T-helper 2 cell (primary cell): ENCODE measurements at places on chromosomes 16 and 17.

GRCh38 chr16:3187798-3188674, at the start of gene OR1F1:
Gene OR1F1 (plus strand): TSS chr16:3188204.
- DNase-seq: no peak

DNA sequence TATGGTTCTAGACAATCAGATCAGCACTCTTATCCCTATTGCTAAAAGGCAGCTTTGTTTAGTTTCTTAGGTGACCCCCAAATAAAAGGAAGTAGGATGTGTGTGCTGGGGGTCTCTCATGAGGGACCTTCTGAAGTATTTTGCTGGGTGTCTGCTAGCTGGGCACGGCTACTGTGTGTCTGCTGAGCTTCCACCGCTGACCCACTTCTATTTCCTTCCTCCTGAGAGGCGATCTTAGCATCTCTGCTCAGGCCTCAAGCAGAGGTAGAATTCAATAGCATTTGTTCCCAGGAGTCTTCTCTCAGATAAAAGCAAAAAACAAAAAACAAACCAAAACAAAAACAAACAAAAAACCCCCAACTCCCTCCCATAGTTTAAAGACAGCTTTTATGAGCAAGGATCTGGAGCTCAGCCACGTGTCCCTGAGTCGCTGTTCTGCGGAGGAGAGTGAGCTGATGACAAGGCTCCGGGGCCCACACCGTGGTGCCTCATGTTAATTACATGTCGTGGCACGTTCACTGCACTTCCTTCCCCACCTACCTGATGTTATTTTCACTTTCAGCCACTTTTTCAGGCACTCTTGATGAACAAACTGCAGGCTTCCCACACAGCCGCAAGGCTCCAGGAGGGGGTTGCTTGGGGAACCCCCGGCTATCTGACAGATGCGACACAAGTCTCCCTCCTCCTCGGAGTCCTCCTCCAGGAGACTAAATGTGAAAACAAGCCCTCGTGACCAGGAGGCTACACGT, 83.5 kb downstream of the MARCHF10 start:
- DNase-seq: peak; percentile 30

GRCh38 chr17:76014925-76015261, 12.2 kb downstream of the EVPL start:
- DNase-seq: no peak

- no peak for DNase-seq
Observed at GRCh38 chr16:52465711-52466267, 81.2 kb downstream of the TOX3 start.

DNA sequence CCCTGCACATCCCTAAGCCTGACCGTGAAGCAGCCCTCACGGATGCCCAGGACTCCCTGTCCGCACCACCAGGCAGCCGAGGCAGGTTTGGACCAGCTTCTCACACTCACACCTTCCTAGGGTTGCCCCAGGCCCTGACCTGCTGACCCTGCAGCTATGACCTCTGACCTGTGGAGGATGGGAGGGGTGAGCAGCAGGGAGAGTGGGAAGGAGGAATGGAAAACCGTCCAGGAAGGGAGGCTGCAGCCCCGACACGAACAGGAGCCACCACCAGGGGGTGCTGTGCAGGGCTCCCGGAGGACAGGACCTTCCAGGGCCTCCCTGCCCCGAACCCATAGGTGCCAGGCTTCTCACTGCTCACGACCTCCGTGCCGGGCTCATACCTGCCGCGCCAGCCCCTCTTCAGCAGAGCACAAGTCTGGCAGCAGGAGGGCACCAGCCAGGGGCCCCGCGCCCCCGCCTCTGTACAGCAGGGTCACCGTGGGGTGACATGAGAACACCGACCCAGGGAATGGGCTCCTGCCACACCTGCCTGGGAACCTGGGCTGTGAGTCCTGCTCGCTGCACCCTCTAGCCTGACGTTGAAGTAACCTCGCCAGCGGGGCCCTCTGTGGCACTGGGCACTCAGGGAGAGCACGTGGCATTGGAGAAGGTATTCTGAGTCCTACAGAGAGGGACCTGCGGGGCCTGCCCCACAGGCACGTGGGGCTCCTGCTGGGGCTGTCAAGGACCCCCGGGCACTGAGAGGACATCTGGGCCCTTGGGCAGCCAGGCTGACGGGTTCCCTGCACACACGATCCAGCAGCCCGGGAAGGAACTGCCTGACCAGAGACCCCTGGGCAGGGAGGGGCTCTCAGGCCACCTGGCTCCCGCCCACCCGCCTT, 37.6 kb downstream of the CTU2 start:
- DNase-seq: peak; percentile 54

GRCh38 chr17:79033741-79034501, 10.0 kb downstream of the C1QTNF1 start:
- no peak for DNase-seq

DNA sequence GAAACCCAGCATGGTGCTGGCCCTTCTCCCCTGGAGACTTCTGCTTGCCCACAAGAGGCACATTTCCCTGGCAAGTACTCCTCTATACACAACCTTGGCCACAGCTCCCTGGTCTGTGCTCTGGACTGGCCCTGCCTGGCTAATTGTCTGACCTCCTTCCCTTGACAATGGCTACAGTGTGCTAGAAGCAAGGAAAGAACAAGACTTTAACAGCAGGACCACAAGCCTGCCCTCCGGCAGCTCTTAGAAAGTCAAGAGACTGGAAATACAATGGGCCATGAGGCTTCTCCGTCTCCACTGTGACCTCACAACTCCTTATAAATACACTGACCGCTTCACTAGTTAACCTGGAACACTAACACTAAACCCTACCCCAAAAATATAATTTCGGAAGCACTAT, 36.7 kb downstream of the LIG3 start:
- DNase-seq: no peak

DNA sequence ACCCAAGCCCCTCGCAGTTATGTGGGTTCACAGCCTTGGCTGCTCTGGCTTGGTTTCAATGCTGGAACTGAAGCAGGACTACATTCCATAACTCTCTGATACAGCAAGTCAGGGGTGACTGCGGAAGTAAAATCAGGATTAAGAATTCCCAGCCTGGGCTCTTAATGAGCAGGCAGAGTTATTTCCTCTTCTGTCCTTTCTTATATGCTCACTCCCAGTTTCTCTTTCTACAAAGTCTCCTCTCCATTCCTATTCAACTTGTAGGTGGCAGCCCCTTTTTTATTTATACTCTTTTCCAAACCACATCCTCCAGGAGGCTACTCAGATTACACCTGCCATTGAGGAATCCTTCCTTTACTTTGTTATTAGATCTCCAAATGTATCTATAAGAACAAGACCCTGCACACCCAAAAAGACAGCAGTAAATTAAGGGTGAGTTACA, 40.3 kb downstream of the HOXB1 start:
- DNase-seq: no peak

DNA sequence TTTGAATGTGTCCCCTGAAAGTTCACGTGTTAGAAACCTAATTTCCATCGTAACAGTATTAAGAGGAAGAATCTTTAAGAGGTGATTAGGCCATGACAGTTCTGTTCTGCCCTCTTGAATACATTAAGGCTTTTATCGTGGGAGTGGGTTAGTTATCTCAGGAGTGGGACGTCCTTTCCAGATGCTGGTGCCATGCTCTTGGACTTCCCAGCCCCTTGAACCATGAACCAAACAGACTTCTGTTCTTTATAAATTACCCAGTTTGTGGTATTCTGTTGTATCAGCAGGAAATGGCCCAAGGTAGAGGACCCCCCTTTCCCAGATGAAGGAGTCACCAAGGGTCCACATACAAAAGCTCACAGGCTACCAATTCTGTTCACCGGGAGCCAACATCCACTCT, 10.1 kb downstream of the GTF3C1 start:
- no peak for DNase-seq

DNA sequence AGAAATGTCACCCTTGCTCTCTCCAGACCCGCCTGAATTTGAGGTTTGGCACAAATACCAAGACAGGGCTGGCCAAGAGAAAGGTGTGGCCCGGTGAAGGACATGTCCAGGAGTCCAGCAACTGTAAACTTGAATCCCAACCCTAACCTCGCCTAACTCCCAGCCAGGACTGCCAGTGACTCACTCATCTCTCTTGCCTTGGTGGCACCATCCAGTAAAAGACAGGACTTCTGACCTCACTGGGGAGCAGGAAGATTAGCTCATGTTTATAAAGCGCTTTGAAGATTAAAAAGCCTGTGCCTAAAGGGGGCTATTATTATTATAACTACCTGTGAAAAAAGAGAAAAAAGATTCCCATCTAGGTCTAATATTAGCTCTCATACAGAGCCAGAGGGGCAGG, 335.3 kb downstream of the SOX9 start:
- no peak for DNase-seq

DNA sequence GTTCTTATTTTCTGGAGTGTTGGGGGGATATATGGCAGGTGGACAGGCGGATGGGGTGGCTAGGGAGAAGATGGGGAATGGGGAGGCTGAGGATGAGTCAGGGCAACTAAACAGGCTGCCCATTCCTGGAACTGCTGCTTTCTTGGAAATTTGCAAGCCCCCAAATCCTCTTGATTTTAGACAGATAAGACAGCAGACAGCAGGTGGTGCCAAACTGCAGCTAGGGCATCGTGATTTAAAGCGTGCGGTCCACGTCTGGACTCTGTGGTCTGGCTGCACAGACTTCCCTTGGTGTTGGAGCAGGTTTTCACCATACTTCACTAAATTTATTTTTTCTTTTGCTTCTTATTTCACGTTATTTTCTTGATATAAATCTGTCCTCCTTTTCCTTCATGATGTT, 10.9 kb upstream of the KRT24 start:
- no peak for DNase-seq

- DNase-seq: no peak
Observed at GRCh38 chr17:12922120-12922519, 95.7 kb downstream of the ELAC2 start.

DNA sequence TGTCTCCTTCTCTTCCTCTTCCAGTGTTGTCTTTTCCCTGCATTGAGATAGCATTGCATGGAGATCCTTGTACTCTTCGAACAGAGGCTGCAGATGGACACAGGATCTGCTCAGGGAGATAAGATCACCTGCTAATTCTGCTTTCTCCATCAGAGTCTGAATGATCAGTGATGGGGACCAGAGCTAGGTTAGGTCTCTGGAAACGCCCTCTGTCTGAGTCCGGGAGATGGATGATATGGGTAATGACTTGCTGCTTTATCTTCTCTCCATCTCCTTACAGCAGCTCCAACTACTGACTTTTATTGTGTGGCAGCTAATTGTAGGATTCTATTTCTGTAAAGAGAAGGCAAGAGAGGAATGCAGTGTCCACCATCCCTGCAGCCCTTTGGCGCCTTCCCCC, 435.6 kb downstream of the WWOX start:
- no peak for DNase-seq

DNA sequence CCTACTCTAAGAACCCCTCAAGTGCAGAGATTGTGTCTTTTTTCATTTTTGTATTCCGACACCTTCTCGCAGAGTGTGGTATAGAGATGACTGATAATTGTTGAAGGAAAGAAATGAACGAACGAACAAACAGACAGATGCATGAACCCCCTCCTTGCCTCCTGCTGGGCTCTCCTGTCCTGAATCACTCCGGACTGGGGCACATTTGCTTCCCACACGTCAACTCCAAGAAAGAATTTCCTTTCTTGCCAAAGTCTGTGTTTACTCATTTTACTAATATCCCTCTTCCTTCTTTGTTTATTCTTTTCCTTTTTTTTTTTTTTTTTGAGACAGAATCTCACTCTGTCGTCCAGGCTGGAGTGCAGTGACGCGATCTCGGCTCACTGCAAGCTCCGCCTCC, 37.5 kb upstream of the BHLHA9 start:
- DNase-seq: no peak

- peak; percentile 91 for DNase-seq
Observed at GRCh38 chr17:37833237-37833859, 88.5 kb upstream of the HNF1B start.

DNA sequence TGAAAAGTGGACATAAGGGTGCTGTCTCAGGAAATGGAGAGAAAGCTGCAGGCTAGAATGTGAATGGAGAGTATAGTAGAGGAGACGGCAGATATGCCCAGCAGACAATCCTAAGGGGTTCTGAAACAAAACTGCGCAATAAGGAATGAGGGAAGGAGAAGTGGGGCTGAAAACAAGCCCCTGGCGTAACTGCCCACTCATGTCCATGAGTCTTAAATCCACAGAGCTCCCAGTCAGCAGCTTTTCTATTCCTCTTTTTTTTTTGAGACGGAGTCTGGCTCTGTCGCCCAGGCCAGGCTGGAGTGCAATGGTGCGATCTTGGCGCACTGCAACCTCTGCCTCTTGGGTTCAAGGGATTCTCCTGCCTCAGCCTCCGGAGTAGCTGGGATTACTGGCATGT, 5.9 kb downstream of the STRADA start:
- DNase-seq: no peak

GRCh38 chr17:16936536-16937310, 35.2 kb downstream of the TNFRSF13B start:
- no peak for DNase-seq

DNA sequence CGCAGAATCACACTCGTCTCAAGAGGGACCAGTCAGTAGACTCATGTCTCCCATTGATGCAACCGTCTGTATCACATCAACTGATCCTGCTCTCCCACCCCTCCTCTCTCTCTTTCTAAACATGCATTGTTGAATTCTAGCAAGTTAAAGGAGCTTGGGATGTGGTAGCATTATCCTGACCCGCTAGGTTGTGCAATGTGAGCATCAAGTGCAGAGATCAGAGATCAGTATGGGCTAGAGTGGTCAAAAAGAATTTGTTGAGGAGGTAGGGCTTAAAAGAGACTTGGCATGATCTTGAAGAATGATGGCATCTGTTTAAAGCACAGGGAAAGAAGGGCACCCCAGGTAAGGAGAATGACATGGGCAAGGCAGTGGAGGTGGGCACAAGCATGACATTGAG, 38.7 kb downstream of the PRSS54 start:
- no peak for DNase-seq

- no peak for DNase-seq
Observed at GRCh38 chr17:47742319-47743181, 9.5 kb downstream of the TBX21 start.

- no peak for DNase-seq
Observed at GRCh38 chr16:80163339-80163738, 377.5 kb upstream of the DYNLRB2 start.

DNA sequence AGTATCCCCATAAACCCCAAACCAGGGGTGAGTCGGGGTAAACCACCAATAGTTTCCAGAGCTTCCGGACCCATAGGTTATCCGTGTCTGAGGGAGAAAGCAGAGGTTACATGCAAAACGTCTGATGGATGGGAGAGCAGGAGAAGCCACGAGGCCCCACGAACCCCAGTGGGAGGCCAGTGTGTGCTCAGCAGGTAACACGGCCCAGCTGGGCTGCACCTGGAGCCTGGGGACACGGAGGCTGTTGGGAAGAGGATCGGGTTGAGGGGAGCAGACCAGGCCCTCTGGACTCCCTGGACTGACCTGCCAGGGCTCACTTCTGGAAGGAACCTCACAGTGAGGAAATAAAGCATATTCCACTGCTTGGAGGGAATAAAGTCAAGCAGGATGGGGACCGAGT, 78.1 kb downstream of the SEC14L1 start:
- no peak for DNase-seq

DNA sequence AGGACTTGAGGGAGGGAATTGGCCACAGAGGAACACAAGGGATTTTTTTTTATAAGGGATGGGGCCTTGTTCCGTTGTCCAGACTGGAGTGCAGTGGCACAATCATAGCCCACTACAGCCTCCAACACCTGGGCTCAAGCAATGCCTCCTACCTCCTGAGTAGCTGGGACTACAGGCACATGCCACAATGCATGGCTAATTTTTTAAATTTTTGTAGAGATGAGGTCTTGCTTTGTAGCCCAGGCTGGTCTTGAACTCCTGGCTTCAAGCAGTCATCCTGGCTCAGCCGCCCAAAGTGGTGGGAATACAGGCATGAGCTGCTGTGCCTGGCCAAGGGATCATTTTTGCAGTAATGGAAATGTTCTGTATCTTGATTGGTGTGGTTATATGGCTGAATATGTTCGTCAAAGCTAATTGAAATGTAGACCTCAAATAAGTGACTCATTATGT, 56.9 kb downstream of the VMP1 start:
- DNase-seq: no peak
